Left renal cortex interstitium (tissue), 4 donors: ENCODE measurements at places on chromosomes 7 and 10.

DNA sequence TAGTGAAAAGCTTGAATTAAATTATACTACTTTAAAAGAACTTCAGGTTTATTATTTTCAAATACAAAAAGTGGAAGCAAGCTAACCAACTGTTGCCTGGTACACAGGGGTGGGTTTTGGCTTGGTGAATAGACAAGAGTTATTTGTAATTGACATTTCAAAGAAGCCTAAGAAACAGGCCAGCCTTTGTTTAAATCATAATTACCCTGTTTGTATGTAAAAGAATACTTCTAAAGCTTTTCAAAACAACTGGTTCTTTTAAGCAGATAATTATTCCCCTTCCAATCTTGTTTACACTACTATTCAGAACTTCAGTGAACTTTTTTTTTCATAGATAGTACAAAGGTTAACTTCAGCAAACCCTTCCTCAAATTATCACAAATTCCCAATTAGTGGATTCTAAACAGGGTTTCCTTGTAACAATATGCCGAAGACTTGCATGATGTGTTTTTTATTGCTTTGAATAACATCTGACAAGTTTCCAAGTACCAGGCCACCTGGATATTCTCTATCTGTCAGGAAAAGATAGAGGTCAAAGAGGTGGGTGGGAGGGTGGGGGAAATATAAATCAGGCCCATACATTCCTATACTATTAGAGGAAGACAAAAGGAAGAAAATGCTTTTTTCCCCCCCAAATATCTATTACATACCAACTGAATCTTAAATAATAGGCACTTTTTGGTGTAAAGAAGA lies 20.4 kb downstream of the SSMEM1 start:
- DNase-seq, result no peak

- DNase-seq, result no peak
These were observed 21.2 kb downstream of the TECTB start for GRCh38 chr10:112304267-112304859.

DNA sequence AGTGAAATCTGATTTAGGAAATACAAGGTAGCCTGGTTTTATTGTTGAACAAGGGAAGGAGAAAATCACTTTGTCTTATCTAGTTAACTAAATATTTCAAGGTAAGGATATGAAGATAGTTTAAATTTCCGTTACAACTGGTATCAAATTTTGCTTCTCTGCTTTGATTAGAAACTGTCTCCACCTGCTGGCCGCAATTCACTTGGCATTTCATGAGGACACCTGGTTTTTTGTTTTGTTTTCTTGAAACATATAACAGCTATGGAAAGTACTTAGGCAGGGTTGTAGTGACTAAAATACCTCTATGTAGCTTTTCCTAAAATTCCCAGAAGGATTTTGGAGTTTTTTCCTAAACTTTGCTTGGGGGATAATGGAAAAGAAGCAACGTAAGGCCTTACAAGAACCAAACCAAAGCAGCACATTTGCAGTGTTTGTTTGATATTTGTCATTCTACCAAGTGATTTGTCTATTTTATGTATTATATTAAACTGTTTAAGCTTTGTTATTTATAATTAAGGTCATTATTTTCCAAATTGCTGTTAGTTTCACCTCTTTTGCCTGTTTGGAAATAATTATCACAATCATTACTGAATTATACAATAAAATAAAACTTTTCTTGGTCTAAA lies 73.6 kb downstream of the AHCYL2 start:
- DNase-seq, result peak; percentile 16

GRCh38 chr10:131653554-131654470 lies 247.0 kb upstream of the PPP2R2D start:
- DNase-seq, result no peak

- no peak for DNase-seq
These were observed 222.1 kb upstream of the SHH start for GRCh38 chr7:156034397-156034796.

DNA sequence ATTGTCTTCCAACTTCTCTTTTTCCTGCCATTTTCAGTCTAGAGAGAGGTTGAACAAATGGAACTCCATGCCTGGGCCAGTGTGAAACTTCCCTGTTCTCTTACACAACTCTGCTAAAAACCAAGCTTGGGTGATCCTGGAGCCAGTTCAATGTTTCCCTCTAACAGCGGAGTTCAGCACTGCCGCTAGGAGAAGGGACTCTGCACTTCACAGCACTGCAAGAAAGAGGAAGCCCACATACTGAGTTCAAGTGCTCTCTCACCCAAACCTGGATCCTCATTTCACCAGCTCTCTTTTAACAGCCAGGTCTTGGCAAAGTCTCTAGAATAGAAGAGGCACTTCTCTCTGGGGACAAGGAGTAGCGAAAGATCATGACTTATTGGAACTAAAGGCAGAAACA lies 18.8 kb downstream of the FOXI2 start:
- DNase-seq, result no peak

DNA sequence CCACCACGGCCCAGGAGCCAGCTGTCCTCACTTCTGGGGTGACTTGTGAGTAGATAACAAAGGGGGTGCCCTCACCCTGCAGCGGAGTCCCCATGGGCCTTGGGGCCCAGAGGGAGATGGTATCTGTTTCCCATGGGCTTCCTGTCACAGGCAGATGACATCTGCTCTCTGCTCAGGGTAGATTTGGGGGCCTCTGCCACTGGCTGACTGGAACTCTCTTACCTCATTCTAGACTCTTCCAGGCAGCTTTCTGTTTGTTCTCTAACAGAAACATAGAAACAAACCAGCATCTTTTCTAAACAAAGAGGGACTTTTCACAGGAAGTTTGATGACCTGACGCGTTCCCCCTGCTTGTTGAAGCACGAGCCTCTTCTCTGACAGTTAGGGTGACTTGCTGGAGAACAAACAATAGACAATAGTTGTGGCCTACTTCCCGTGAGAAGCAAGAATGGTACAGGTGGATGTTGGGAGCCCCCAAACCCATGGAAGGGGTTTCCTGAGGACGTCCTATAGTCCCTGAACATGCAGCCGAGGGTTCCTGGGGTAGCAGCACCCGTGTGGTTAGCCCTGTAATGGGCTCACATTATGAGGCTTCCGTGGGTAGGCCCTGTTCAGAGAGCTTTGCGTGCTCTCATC lies 61.6 kb downstream of the GRK5 start:
- DNase-seq, result no peak

DNA sequence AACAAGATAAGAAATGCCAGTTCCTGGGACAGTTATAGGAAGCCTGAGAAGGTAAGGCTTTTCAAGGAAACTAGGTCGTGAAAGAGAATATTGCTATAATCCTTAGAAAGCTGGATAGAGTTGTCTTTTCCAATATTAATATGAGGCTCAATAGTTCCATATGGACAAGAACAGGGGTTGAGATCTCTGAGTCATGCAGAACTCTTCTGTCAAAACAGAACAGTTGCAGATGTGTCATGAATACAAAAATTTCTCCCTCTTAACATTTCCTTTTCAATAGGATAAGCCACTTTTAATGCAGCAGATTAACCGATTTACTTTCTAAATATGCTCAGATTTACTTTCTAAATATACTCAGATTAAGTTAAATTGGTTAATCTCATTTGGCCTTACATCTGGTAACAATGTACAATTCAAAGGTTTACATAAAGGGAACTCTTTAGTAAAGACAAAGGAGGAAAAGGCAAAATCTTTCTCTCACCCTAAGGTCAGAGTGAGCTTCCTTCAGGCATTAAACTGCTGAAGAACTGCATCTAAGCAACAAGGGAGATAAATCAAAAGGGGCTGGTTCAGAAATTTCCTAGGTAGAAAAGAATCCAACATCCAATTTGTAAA lies 104.7 kb upstream of the PCDH15 start:
- DNase-seq, result no peak

GRCh38 chr10:86041116-86041515 lies 325.5 kb downstream of the GRID1 start:
- no peak for DNase-seq

DNA sequence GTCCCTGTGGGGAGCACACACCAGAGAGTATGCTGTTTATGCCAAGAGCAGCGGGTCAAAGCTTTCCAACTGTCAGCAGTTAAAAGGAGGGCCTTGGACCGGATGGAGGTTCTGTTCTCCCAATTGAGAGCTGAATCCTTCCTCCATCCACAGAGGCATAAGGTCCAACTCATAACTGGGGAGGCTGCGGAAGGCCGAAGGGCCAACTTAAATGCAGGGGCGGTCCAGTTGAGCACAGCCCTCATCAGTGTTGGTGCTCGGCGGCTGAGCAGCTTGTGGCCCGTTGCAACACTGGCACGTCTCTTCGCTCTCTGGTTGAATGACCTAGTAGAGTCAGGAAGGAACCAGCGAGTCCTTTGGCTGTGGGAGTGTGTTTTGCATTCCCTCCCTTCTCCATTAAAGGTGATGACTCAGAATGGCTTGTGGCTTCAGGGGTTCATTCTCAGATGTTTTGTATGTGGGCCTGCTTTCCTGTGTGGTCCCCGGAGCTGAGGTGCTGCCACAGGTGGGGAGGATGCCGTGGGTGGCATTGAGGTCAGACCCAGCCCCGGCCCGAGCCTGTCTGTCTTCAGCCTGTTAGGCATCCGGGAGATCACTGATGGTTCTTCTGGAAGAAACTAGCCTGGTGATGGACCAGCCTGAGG lies 44.8 kb upstream of the DMBT1 start:
- DNase-seq, result no peak

DNA sequence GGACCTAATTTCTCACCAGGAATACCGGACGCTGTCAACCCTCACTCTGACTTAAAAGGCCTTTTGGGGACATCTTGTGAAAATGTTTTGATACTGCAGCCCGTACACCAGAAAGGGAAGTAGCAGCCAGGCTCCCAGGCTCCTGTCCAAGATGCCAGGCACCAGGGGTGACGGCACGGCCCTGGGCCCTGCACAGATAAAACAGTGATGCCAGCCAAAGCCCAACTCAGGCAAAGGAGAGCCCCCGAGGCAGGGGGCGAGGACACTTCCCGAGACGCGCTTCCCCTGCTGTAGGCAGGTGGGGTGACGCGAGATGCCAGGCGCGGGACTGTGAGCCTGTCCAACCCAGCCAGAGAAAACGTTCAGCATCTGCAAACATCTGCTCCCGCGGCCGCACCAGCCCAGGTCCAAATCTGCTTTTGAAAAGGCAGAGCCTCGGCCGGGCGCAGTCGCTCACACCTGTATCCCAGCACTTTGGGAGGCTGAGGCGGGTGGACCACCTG lies 15.7 kb downstream of the ZFAND2A start:
- DNase-seq, result no peak

DNA sequence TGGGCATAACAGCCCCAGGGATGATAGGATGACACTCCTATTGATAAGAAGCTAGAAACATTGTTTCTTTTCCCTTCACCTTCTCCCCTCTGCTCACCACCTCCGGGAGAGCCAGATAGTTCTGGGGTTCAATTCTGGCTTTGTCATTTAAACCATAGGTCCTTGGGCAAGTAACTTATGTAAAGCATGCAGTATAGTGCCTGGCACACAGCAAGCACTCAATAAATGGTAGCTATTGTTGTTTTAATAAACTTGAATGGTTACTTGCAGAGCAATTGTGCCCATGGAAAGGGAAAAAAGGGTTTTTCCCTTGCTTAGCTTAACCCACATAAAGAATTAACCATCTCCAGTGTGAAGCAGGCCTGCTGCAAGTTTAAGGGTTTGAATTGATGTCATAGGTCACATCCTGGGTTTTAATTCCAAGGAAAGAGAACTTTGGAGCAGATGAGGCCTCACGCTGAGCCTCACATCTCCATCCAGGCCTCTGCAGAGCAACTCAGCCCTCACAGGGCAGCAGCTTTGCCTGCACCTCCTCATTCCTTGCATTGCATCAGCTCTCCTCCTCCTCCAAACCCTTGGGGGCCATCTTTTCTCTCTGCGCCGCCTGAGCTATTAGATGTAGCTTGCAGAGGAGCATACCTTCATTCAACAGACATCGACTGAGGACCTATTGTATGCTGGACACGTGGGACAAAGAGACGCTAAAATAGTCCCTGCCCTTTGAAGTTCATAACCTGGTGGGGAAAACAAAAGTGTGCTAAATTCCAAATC lies 22.9 kb downstream of the ZNF775 start:
- no peak for DNase-seq

GRCh38 chr7:50801907-50802306 lies 19.2 kb upstream of the GRB10 start:
- no peak for DNase-seq

DNA sequence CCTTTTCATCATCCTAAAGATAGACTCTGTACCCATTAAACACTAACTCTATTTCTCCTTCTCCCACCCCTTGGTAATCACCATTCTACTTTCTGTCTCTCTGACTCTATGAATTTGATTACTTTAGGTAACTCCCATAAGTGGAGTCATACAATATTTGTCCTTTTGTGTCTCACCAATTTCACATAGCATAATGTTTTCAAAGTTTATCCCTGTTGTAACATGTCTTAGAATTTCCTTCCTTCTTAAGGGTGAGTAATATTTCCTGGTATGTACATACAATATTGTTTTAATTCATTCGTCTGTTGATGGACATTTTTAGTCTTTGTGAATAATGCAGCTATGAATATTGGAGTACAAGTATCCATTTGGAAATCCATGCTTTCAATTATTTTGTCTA lies 50.9 kb upstream of the CDCA7L start:
- DNase-seq, result no peak

DNA sequence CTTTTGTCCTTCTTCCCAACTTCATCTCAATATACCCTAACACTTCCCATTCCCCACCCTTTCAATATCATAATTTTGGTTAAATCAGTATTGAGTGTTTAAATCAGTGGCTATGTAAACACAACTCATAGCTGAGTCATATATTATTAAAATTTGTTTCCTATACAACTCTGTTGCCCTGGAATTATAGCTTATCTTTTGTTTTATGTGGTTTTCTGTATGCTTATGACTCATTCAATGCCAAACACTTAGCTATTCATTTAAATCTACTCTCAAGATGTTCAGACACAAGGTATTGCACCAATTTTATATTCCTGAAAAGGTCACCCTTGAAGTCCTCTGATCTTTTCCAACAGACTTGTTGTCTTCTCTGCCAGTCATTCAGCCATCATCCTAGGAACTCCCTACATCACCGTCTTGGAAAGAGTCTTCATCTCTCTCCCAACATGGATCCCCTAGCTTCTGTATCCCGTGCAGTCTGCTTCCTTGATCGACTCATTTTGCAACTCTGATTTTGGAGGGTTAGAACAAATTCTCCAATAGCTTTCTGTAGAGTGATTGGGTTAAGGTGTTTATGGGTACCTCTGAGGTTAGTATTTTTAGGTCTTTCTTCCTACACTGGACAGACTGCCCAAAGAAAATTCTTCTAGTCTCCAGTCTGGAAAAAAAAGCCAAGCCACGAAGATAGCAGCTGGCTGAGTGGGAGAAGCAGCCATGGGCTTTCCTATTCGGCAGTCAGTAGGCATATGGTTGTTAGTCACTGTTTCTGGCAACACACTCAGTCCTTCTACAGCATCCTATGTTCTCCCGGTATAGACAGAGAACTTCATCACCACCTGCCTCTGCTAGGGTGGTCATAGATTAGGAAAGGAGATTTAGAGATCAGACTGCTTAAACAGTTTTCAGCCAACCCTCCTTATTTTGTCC lies 102.1 kb downstream of the CRPPA start:
- no peak for DNase-seq

- no peak for DNase-seq
These were observed 15.2 kb downstream of the MDH2 start for GRCh38 chr7:76063114-76063513.

DNA sequence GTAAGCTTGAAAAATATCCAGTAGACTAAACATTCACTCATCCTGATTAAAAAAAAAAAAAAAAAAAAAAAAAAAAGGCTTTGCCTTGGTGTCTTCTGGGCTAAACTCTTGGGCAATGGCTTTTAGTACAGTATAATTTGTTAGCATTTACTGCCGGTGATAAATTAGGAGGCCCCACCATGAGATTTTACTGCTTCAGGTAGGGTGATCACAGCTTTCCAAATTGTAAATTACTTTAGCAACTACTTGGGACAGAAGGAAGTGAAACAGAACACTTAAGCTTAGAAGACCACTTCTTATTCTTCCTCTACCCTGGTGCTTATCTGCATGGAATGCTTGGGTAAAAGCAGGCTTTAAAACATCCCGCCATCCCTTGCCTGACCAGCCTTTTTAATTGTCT lies 152.1 kb downstream of the HIBADH start:
- no peak for DNase-seq
